CD4-positive, alpha-beta T cell treated with Interleukin-4 for 1 hour (primary cell): ENCODE measurements at places on chromosomes 13 and 19.

DNA sequence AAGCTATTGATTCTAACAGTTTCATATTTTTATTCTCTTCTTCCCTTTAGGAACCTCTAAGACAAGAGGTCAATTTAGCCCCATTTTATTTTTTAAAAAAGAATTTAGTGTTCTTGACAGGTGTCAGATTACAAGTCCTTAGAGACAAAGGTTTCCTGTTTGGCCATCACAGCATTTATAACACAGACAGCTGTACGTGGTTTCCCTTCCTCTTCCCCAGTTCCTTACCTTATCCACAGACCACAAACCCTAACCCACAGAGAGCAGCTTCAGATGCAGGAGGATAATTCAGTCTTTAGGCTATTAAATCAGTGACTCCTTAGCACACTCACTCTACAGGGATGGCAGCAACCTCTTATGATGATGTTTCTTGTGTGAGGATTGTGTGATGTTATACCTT lies 1210.1 kb downstream of the DIAPH3 start:
- DNase-seq: no peak

DNA sequence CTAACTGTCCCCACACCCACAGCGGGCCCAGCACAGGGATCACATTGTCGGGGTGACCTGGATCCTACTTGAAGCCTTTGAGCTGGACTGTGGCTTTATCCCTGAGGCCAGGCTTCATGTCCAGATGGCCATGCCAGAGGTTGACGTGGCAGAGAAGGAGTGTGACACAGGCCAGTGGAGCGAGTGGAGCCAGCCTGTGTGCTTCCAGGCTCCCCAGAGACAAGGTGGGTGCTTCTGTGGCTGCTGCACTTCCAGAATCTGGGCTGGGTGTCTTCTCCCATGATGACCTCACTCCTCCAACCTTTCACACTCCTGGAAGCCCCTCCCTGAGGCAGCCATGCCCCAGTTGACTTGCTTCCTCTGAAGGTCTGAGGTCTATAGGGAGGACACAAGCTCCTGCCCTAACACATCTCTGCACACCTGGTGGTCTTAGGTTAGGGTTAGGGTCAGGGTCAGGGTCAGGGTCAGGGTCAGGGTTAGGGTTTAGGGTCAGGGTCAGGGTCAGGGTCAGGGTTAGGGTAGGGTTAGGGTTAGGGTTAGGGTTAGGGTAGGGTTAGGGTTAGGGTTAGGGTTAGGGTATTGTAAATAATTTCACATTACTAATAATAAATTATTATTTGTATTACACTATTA lies 13.1 kb upstream of the MZF1 start:
- no peak for DNase-seq

- DNase-seq: no peak
Observed at GRCh38 chr13:25253702-25254101, 33.6 kb downstream of the MTMR6 start.

GRCh38 chr19:19687090-19687489 lies 18.5 kb downstream of the ZNF101 start:
- no peak for DNase-seq

DNA sequence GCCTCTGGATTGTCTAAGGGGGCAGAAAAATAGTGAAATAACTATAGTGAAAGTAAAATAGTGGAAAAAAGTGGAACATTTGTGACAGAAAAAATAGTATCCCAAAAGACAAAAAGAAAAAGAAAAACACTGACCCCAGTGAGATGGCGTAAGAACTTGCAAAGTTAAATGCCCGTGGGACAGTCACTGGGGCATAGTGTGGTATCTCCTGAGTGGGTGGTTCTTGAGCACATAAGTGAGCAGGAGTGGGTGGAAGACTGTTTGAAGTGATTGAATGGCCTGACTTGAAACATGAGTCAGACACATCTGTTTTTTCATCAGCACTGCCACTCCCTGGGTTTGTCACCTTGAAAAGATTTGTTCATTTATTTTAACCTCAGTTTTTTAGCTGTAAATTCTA lies 2.5 kb downstream of the ZNF430 start:
- DNase-seq: no peak

DNA sequence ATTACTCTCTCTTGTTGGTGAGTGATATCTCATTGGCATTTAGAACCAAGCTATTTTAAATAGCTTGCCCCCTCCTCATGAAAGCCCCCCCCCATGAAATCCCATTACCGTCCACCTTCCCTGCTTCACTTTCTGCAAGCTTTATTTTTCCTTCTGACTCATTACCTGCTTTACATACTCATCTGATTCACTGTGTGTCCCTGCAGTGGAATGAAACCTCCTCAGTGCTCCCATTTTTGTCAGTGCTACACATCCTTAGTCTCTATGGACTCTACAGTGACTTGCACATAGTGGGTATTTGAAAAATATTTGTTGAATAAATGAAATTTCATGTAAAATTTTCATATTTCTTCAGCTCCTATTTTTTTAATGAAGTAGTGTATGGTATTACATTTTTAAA lies 62.3 kb downstream of the DOCK9 start:
- no peak for DNase-seq

DNA sequence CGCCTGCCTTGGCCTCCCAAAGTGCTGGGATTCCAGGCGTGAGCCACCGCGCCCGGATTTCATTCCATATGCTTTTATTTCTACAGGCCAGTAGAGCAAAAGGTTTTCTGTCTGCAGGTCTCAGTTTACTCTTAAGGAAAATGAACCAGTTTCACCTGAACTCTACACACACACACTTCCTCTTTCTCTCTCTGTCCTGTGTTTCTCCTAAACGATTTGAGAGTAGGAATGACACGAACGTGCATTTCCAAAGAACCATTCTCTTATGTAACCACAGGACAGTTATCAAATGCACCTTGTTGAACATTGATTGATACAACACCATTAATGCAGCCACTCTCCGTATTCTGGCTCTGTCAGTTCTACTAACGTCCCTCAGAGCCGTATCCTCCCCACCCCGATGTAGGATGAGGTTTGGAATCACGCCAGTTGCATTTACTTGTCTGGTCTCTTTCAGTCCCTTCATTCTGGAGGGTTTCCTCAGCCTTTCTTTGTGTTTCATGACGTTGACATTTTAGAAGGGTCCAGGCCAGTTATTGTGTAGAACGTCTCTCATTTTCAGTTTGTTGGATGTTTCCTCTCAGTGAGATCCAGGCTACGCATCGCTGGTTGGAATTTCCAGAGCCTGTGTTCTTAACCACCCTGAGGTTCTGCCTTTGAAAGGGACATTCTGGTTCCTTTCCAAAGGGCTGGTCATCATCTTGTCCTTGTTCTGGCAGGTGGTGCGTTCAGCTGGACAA lies 36.0 kb downstream of the BICRA start:
- no peak for DNase-seq

DNA sequence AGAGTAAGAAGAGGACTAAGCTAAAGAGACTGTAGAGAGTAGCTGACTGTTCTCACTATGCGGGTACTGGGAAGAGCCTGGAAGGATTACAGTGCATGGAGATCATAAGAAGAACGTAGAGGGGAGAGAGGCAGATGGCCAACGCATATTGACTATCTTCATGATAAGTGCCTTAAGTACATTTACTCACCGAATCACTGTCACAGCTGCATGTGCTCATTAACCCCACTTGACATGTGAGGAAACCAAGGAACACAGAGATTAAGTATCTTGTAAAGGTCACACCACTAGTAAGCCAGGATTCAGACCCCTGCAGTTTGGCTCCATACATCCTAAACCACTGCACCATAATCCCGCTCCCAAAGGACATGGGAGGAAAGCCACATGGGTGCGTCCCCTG lies 34.1 kb downstream of the SMAD9 start:
- DNase-seq: no peak

- peak; percentile 34 for DNase-seq
Observed at GRCh38 chr13:74037762-74038161, 96.4 kb downstream of the KLF12 start.
